Lung microvascular endothelial cell (primary cell): ENCODE measurements at places on chromosomes 13 and 19.

GRCh38 chr19:4913996-4914735, 4.9 kb downstream of the UHRF1 start:
- DNase-seq = no peak

GRCh38 chr19:1025960-1026782, at the start of gene CNN2:
CNN2 (plus strand) TSS chr19:1026608; CDS start chr19:1026662, 54 bp downstream.
- peak; percentile 79 for DNase-seq

GRCh38 chr19:355134-355533, 10.5 kb upstream of the MIER2 start:
- DNase-seq = no peak

DNA sequence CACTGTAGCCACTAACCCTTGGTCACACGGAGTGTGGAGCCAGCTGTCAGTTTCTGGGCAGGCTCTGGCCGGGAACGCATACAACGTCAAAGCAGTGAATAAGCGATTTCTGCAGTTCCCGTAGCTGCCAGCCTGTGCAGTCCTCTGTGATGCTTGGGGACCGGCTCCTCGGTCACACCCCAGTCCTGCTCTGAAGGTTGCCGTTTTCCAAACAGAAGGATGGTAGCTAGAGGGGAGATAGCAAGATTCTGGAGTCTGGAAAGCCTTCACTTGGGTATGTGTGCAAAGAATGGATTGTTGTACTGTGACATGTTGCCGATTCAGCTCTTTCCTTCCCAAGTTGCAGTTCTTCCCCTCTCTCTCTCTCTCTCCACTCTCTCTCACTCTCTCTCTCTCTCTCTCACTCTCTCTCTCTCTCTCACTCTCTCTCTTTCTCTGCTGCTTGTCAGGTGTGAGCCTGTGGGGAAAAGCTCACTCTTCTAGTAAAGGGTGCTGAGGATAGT, 38.7 kb upstream of the C1QTNF9 start:
- DNase-seq = peak; percentile 64

DNA sequence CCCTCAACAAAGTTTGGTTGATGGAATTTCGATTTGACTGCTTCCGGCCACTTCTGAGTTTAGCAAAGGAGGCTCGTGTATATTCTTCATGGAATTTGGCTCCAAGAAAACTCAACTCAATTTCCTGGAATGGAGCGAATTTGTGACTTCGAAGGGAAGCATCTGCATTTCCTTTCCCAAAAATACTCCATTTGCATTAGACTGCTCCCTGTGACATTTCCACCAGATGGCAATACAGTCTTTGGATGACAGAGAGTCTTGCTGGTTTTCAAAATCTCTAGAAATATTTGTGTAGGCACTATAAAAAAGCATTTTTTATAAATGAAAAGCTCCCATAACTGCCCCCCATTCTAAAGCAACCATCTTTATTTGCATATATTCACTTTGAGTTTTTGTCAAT, 4.1 kb downstream of the C1QTNF9 start:
- DNase-seq = peak; percentile 21

DNA sequence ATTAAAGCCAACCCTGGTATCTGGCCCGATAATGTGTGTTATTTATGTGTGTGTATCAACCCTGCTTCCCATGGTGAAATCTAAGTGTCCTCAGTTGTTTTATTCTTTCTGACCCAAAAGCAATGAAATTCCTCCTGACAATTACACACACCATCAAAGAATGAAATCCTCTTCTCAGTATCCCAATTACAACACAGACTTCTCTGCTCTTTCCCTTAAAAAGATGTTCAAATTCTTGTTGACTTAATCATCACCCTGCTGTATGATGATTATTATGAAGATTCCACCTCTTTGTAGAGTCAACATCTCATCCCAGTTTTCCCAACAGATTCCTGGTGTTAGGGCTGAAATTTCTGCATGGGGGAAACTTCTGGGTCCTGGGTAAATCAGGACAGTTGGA, 8.9 kb upstream of the TRPC4 start:
- DNase-seq = no peak
